Mammary epithelial cell (primary cell): ENCODE measurements at places on chromosomes 6 and 20. TPM values are rescaled to one million over a fixed set of nuclear protein-coding genes. Genes with fewer than 3 reads are reported as not detected.

Gene SOX4
- total RNA-seq, result 64.8 TPM

Gene MAS1
- total RNA-seq, result not detected in 2 replicates

Gene ACSS1
- 3.5 TPM for total RNA-seq

Gene PM20D2
- total RNA-seq, result 10.3 TPM

Gene ADAM33
- 0.33 TPM for total RNA-seq

Gene SNPH
- total RNA-seq, result 11.2 TPM

Gene C20orf144
- total RNA-seq, result under 0.01 TPM

Gene HLA-DMB
- total RNA-seq, result not detected in 2 replicates

Gene NT5E
- 74.2 TPM for total RNA-seq

Gene SYCP2L
- 0.17 TPM for total RNA-seq

Gene TRAPPC3L
- 1.5 TPM for total RNA-seq

Gene PHACTR3
- total RNA-seq, result 10.1 and 11.1 TPM in 2 replicates

Gene APOM
- 0.50 TPM for total RNA-seq

Gene PAK5
- 1.3 TPM for total RNA-seq
